Vein endothelial cell (primary cell): ENCODE measurements at places on chromosomes 4 and X. TPM values are rescaled to one million over a fixed set of nuclear protein-coding genes. Genes with fewer than 3 reads are reported as not detected.

The AFM gene
- total RNA-seq, result not detected in 2 replicates

The LRAT gene
- not detected in 2 replicates for total RNA-seq

The RTL5 gene
- total RNA-seq, result 0.33 and 0.38 TPM in 2 replicates

The MAGEB18 gene
- total RNA-seq, result not detected in 2 replicates

The CYLC1 gene
- total RNA-seq, result not detected in 2 replicates

The CITED1 gene
- total RNA-seq, result not detected in 2 replicates

The HERC5 gene
- total RNA-seq, result 1.1 and 2.0 TPM in 2 replicates

The PRRG1 gene
- 56.8 and 72.2 TPM in 2 replicates for total RNA-seq

The NAP1L3 gene
- total RNA-seq, result 0.86 and 0.98 TPM in 2 replicates

The SMIM43 gene
- total RNA-seq, result 0.38 and 1.3 TPM in 2 replicates

The MAGEA4 gene
- total RNA-seq, result not detected in 2 replicates

The TACR3 gene
- not detected in 2 replicates for total RNA-seq

The TMEM184C gene
- total RNA-seq, result 34.0 and 39.1 TPM in 2 replicates

The ARX gene
- not detected in 2 replicates for total RNA-seq

The USP17L12 gene
- total RNA-seq, result not detected in 2 replicates

The FHDC1 gene
- total RNA-seq, result under 0.01 and 0.10 TPM in 2 replicates

The HS6ST2 gene
- 2.0 and 3.8 TPM in 2 replicates for total RNA-seq

The PPEF1 gene
- not detected in 2 replicates for total RNA-seq

The APLN gene
- total RNA-seq, result 237 and 274 TPM in 2 replicates

The MAGEA2 gene
- total RNA-seq, result not detected in 2 replicates

The CCKAR gene
- total RNA-seq, result not detected in 2 replicates

The DRP2 gene
- total RNA-seq, result 0.33 and 0.48 TPM in 2 replicates

The USP26 gene
- total RNA-seq, result not detected in 2 replicates

The RPL9 gene
- total RNA-seq, result 2,053 and 3,012 TPM in 2 replicates

The SATL1 gene
- total RNA-seq, result not detected in 2 replicates

The ZNF141 gene
- total RNA-seq, result 10.1 and 15.6 TPM in 2 replicates

The VSIG1 gene
- 0.65 and 5.1 TPM in 2 replicates for total RNA-seq

The HEPH gene
- 0.48 and 1.3 TPM in 2 replicates for total RNA-seq

The IL1RAPL2 gene
- total RNA-seq, result not detected in 2 replicates

The COX18 gene
- total RNA-seq, result 21.9 and 27.6 TPM in 2 replicates

The VCX3B gene
- not detected in 2 replicates for total RNA-seq

The STATH gene
- not detected in 2 replicates for total RNA-seq

The PCSK1N gene
- 0.29 TPM in 1 of 2 replicates, not detected in the other for total RNA-seq

The USP27X gene
- 2.9 and 3.9 TPM in 2 replicates for total RNA-seq

The IL15 gene
- 0.65 and 1.4 TPM in 2 replicates for total RNA-seq

The TMEM185A gene
- 17.6 and 18.4 TPM in 2 replicates for total RNA-seq

The ZDHHC15 gene
- 0.10 and 0.33 TPM in 2 replicates for total RNA-seq

The PLS3 gene
- 392 and 546 TPM in 2 replicates for total RNA-seq

The TRIM60 gene
- total RNA-seq, result not detected in 2 replicates

The LRIT3 gene
- under 0.01 and 0.19 TPM in 2 replicates for total RNA-seq

The GLRA3 gene
- not detected in 2 replicates for total RNA-seq

The TAF7L gene
- 0.33 and 0.38 TPM in 2 replicates for total RNA-seq

The RAB33A gene
- total RNA-seq, result 0.10 and 0.65 TPM in 2 replicates

The FAM241A gene
- 16.0 and 26.7 TPM in 2 replicates for total RNA-seq

The ASB12 gene
- not detected in 2 replicates for total RNA-seq

The UBA6 gene
- 104 and 222 TPM in 2 replicates for total RNA-seq

The SCRG1 gene
- total RNA-seq, result not detected in 2 replicates

The SPANXA1 gene
- not detected in 2 replicates for total RNA-seq

The DGAT2L6 gene
- total RNA-seq, result not detected in 2 replicates

The MAGEC2 gene
- not detected in 2 replicates for total RNA-seq

The GAGE2A gene
- not detected in 2 replicates for total RNA-seq

The IBSP gene
- not detected in 2 replicates for total RNA-seq

The CT45A5 gene
- not detected in 2 replicates for total RNA-seq
